ENCODE measurements at places on chromosomes 3 and 15.

DNA sequence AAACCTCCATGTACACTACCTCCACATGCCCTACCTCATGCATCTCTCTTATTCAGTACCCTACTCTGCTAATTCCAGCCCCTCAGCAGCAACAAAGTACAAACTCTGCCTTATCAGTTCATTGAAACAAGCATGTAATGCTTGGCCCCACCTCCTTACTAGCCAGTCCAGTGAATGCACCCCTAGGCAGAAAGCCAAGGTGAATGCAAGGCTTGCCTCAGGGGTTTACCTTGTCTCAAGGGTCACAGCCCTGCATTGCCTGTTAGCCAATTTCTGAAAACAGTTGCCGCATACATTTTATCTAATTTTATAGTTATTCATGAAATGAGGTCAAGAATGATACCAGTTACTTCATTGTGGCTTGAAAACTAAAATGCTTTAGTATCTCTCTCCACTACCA lies 576.4 kb downstream of the FHIT start:
- DNase-seq, result no peak

DNA sequence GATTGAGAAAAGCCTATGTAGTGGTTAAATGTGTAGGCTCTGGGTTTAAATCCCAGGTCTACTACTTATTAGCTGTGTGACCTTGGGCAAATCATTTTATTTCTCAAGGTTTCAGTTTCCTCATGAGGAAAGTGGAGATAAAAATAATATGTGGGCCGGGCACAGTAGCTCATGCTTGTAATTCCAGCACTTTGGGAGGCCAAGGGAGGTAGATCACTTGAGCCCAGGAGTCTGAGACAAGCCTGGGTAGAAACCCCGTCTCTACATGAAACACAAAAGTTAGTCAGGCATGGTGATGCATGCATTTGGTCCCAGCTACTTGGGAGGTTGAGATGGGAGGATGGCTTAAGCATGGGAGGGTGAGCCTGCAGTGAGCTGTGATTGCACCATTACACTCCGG lies 8.4 kb downstream of the SEMA5B start:
- DNase-seq, result no peak

DNA sequence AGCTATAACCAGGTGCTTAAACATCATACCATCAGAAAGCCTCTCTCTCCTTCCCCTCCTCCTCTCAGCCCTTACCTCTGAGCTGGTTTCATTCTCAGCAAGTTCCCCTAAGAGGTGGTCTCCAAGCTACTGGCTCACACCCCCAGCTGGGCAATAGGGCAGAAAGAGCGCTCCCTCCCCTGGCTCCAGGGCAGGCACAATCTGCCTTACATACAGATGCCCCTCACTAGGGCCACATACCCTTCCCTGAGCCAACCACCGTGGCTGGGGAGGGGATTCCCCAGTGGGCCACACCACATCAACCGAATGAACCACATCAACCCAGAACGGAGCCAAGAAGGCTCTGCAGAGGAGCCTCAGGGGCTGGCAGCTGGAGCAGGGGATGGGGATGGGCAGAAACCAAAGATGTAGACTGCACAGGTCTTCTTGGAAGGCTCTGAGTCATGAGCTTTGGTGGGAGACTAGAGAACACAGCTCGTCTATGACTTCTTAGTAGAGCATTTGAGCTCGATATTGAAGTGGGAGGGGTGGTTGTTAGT lies 4.6 kb upstream of the FBLN2 start:
- DNase-seq, result no peak

DNA sequence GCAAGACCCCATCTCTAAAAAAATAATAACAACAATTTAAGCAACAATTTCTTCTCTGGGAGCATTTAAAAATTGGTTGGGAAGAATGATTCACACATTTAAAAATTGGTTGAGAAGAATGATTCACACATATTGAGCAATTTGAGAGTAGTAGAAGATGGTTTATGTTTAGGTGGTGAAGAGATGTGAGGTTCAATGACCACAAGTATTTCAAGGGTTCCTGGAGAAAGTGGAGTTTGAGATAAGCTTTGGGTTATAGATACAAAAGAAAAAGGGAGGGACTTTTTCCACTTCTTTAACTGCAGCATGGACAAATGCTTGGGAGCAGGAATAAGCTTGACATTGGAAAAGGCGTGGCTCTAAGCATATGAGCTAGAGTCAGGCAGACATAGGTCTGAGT lies 145.7 kb upstream of the NPHP3 start:
- DNase-seq, result no peak

DNA sequence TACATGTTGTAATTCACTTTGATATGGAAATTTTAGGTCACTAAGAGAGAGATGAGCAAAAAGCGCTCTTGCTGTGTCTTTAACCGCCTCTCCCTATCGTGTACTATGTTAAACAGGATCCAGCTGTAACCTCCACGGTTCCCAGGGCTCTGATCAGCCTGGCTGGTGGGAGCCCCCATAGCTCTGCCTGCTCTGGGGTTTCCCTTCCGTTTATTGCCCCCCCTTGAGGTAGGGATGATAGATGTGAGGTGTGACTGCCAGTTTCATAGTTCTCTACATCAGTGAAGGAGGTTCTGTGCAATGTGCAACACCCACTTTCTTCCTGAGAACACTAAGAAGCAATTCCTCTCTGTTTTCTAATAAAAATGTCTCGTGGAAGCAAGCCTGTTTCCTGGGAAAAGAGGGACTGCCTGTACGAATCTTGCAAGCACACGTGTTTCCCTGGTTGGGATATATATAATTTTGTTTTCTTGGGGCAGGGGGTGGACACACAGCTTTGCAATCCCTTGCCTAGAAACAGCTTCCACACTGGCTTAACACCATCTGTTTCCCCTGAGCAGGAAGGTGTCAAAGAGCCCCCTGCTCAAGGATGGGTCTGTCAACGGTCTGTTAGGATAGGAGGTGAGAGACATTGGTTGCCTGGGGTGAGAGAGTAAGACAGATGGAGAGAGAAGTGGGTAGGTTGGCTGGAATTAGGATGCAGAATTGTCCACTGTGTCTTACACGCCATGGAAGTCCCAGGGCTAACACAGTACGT lies 23.8 kb downstream of the CORO2B start:
- no peak for DNase-seq

- no peak for DNase-seq
These were observed 175.7 kb upstream of the SEMA6D start for GRCh38 chr15:47541562-47541961.

- DNase-seq, result no peak
These were observed 29.3 kb downstream of the RARRES1 start for GRCh38 chr3:158702815-158703481.

DNA sequence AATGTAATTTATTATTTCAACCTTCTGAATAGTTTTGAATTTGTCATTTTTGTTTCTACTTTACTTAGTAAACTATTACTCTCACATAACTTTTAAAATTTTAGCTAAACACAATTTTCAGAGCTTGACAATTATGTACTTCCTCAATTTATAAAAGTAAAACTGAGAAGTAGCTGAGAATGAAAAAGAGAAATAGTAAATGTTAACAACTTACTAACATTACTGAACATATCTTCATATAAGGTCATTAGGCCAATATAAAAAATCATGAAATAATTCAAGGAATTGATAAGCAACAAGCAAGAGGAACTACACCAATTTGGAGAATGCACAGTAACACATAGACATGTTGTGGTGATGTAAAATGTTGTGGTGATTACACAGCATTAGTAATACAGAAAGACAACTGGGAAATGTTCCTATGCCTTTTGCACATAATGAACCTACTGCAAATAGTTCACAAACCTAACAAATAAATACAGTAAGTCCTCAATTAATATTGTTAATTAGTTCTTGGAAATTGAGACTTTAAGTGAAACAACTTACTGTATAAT lies 137.9 kb downstream of the CBLB start:
- DNase-seq, result no peak

- no peak for DNase-seq
These were observed 220.8 kb downstream of the ZNF621 start for GRCh38 chr3:40745381-40746106.

DNA sequence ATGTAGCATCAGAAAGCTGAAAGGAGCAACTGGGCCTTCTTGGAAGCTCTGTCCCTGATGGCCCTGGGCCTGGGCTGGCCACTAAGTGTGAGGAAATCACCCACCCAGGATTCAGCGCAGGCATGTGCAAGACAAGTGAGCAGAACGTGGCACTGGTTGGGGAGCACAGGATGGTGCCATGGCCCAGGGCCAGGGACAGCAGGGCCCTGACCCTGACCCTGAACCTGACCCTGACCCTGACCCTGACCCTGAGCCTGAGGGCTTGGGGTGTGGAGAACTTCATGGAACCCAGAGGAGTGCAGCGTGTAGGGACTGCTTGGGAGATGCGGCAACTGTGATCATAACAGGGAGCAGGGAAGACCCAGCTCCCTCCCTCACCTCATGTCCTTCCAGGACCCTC lies 5.9 kb upstream of the ALDH1L1 start:
- no peak for DNase-seq

GRCh38 chr15:89630260-89630659 lies 25.0 kb downstream of the KIF7 start:
- DNase-seq, result no peak

DNA sequence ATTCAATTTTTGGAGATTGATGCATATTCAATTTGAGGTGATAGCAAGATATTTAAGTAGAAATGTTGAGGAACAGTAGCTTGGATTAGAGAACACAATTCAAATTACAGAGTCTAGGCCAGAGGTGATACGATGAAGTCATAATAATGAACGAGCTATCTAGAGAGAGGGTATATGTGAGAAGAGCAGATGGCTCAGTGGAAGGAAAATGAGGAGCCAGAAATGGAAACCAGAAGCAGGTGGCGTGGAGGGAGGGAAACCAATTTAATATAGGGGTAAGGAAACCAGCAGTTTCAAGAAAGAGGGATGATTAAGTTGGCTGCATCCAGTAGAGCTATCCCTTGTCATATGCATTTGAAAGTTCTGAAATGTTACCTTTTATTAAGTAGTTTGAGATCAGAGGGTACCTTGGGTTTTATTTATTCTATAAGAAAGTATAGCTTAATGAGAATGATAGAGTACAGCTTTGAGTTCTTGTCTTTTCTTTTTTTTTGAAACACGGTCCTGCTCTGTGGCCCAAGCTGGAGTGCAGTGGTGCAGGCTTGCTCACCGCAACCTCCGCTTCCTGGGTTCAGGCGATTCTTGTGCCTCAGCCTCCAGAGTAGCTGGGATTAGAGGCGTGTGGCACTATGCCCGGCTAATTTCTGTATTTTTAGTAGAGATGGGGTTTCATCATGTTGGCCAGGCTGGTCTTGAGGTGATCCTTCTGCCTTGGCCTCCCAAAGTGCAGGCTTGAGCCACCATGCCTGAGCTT lies 22.1 kb downstream of the NCK1 start:
- no peak for DNase-seq

GRCh38 chr3:172844428-172844827 lies 93.9 kb downstream of the ECT2 start:
- no peak for DNase-seq

- no peak for DNase-seq
These were observed 104.2 kb downstream of the IQCH start for GRCh38 chr15:67358812-67359211.

- no peak for DNase-seq
These were observed 54.9 kb upstream of the TMEM108 start for GRCh38 chr3:132983143-132983770.

- DNase-seq, result no peak
These were observed 56.9 kb downstream of the SPSB4 start for GRCh38 chr3:141108039-141108438.

DNA sequence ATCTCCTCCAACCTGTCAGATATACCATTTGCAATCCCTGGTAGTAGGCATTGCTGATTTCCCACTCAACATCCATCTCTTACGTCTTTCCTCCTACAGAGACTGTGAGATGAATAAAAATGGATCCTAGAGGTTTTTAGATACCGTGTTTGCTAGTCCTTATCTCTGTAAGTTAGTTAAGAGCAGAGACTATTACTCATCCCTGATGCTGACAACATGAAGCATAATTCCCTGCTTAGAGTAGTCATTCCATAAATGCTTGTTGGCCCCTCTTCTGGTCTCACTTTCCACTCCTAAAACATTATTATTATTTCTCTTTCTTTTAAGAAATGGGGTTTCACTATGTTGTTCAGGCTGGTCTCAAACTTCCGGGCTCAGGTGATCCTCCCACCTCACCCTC lies 136.2 kb downstream of the RTP4 start:
- DNase-seq, result no peak

- DNase-seq, result no peak
These were observed 27.0 kb downstream of the ARL14 start for GRCh38 chr3:160703974-160704373.

DNA sequence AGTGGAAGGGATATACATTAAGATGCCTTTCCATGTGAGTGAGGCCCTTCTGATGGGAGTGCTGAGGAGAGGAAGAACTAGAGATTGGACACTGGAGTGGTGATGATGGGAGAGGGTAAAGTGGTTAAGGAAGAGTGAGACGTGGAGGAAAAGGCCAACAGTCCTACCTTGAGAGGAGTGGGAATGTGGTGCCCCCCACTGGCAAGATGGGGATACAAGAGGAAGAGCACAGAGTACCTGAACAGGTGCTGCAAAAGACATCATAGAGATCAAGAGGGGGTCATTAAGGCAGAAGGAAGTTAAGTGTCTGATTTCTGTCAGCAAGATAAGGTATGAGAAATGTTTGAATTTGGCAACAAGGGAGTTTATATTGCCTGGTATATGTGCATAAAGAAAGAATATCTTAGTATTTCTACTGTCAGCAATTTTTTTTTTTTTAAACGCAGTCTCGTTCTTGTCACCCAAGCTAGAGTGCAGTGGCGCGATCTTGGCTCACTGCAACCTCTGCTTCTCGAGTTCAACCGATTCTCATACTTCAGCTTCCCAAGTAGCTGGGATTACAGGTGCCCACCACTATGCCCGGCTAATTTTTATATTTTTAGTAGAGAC lies 34.0 kb downstream of the ARIH2 start:
- DNase-seq, result peak; percentile 34

- DNase-seq, result no peak
These were observed 23.7 kb downstream of the NEK10 start for GRCh38 chr3:27345493-27345892.

DNA sequence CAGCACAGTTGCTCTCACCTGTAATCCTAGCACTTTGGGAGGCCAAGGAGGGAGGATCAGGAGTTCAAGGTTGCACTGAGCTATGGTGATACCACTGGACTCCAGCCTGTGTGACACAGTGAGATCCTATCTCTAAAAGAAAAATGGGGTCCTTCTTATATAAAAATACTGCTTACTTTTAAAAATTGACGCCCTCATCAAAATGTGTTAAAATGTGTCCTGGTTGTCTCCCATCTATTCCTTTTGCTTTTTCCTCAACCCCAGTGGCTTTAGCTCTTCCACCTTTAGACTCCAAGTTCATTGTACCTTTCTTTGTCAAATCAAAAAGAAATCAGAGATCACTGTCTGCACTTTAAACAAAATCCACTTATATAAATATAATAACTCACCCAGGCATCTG lies 60.3 kb upstream of the GPD1L start:
- no peak for DNase-seq

DNA sequence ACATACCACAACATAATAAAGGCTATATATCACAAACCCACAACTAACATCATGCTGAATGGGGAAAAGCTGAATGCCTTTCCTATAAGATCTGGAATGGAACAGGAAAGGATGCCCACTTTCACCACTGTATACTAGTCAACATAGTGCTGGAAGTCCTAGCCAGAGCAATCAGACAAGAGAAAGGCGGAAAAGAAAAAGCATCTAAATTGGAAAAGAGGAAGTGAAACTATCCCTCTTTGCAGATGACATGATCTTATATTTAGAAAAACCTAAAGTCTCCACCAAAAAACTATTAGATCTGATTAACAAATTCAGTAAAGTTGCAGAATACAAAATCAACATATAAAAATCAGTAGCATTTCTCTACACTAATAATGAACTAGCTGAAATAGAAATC lies 14.6 kb upstream of the PIK3CA start:
- DNase-seq, result no peak

Data from CD8-positive, alpha-beta memory T cell (primary cell).